NCI-H1105 (cell line): ENCODE measurements at places on chromosomes 6 and 20.

GRCh38 chr20:36421641-36422040 lies 115.5 kb downstream of the DLGAP4 start:
- no peak for DNase-seq

DNA sequence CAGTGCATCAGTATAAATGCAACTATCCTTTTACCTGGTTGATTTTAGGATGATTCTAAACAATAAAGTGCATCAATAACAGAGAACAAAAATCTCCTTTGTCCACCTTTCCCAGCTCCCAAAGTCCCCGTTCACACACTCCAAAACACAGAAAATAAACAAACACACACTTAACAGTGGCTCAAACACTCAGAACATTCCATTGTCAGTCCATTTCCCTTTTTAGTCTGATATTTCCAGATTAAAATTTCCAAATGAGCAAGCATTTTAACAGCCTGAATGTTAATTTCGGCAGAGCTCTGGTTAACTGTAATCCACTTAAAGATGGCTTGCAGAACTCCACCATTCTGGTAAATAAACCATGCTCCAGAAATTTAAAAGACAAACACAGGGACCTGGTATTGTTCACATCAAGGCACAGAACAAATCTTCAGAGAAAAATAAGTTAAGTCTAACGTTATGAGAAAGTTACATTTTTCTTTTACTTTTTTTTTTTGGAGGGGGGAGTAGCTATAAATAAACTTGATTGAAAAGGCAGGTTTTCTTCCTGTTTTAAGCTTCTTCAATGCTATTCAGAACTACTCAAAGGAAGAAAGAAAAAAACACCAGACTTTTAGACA lies 100.8 kb downstream of the DST start:
- DNase-seq: no peak

DNA sequence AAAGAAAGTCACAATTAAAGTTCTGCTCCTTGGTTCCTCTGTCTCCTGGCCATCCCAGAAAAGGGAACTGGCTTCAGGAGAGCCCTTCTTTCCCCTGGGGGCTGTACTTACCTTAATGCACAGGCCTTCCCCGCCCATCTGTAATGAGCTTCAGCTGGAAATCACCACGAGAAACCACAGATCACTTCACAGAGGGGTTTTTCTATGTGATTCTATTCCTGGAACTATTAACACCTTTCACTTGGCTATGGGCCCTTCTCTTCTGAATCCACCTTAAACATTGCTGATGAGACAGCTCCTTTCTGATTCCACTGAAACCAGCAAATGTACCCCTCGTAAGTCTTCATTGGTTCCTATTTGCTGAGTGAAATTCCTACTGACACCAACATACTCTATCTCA lies 80.7 kb downstream of the FOXF2 start:
- no peak for DNase-seq

DNA sequence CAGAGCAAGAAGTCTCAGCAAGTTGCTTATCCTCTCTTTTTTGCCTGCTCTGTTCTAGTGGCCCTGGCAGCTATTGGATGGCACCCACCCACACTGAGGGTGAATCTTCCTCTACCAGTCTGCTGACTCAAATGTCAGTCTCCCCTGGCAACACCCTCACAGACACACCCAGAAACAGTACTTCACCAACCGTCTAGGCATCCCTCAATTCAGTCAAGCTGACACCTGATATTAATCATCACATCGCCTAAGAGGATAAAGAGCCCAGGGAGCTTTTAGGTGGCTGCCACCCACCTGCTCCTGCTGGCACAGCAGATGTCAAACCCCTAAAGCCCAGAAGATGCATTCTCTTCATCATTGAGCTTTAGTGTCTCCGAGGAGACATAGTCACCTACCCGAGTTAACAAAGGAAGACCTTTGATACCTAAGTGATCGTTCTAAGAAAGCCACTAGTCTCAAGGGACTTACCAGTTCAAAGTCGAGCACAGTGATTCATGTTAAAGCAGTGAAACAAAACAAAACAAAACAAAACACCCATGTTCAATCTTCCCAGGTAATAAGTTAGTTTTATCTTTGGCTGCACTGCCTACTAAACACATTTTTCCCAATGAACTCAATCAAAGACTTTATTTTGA lies 97.7 kb upstream of the KCNQ5 start:
- peak; percentile 18 for DNase-seq

DNA sequence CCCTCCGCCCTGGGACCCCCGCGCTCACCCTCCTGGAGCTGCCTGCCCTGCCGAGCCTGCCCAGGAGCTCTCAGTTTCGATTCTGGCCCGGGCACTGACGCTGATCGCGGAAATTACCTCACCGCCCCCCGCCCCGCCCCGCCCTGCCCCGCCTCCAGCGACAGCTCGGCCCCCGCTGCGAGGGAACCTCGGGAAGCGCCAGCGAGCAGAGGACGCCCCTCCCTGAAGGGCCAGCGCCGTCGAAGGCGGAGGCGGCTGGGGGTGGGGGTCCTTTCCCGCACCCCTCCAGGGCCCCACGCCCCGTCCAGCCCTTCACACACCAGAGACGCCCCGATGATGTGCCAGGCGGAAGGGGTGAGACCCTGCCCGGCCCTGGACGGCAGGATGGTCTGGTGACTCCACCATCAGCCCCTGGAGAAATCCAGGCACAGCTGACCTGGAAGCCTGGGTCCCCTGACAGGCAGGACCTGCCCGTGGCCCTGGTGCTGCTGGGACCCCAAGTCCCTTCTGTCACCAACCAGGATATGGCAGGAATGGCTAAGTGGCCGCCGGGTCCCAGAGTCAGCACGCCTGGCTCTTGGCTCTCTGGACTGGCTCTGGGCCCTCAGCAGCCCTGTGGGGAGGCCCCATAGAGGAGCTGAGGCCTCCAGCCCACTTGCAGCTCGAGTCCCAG lies at the start of gene HELZ2:
HELZ2 (minus strand) TSS at position 84 of the 673 bp plus-strand sequence. CDS start 1,854 bp downstream, outside the sequence.
- peak; percentile 44 for DNase-seq

GRCh38 chr20:60057866-60058807 lies 99.9 kb downstream of the CDH26 start:
- DNase-seq: peak; percentile 59

DNA sequence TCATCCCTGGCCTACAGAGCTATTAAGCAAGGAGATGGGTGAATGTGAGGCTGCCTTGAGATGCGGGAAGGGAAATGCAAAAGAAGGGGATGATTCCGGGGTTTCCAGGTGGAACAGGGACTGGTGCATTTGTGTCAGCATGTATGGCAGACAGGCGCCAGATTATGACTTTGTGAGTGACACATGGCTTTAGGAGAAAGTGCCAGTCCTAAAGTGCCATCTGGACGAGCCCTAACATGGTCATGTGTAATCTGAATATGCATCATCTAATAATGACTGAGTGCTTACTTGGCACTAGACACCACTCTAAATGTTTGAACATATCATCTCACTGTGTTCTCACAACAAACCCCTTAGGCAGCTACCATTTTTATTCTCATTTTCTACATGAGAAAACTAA lies 195.0 kb upstream of the TSHZ2 start:
- no peak for DNase-seq

DNA sequence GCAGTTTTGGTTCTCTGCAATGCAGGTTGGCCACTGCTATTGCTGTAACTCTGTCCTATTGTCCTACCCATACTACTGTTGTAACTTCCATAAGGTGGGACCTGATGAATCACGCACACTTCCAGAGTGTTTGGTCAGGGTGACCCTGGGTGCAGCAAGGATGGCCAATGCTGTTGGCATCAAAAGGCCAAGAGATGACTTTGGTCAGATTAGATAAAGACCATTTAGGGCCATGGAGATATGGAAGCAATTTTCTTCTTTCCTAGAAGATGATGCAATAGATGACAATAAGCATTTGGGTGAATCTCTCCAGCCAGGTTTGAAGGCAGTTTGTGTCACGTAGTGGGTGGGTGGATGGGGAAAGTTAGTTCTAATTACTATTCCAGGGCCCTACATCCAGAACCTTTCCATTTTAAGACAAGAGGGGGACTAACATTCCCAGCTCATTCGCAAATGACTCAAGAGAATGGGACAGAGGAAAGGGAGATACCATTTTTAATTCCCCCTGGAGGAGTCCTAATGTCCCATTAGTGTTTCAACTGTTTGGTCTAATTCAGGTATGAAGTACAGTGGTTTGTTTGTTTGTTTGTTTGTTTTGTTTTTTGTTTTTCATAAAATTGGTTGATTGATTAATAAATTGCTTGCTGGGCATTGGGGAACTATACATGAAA lies 35.6 kb downstream of the KLHL31 start:
- no peak for DNase-seq

- DNase-seq: no peak
Observed at GRCh38 chr20:62503401-62504178, 27.8 kb upstream of the GATA5 start.

GRCh38 chr6:124022641-124023040 lies 219.0 kb downstream of the NKAIN2 start:
- DNase-seq: peak; percentile 40

DNA sequence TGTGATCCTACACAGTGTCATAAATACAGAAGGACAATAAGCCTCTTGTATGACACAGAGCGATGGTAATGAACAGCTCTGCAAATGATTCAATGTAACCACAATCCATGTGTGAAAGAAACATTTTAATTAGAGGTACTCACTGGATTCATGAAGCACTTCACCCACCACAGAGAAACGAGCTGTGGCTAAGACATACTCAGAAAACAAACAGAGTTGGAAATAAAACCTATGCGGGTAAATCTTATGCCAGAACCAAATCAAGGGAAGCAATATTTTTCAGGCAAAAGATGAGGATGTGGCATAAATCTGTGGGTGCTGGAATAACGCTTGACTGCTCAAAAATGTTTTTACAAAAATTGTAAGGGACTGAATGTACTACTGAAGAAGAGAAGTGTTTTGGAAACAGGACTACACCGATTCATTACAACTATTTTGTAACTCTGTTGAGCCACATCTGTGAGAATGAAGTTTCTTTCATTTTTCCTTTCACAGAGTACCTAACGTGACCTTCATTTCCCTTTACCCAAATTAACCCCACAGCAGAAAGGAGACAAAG lies 112.1 kb downstream of the WDR27 start:
- no peak for DNase-seq

DNA sequence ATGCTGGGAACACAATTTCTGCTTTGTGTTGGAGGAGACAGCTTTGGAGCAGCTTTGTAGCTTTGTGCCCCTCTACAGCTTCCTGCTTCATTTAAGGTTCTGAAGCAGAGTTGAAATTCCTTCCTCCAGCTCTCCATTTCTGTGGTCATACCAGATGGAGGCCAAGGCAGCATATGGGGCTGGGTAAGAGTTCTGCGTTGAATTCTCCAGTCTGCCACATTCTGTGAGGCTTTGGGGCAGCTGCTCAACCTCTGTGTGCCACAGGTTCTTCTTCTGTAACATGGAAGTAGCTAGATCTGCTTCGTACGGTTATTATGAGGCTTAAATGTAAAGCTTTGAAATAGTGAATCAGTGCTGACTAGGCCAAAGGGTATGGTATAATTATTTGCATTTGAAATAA lies 2.9 kb upstream of the TRIM26 start:
- DNase-seq: no peak

DNA sequence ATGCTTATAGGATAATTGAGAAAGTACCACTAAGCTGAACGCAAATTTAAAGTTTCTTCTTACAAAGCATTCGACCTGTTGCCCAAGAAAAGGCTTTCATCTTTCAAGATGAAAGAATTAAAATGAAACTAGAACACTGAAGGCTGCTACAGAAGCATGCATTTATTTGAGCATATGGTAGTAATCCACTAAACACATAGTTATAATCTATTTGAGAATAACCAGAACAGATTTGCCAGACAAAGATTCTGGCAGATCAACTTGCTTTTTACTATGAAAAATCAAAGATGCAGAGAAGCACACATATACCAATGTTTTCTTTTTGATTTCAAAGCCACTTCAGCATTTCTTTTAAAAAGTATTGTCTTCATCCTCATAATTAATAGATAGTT lies 412.2 kb downstream of the UTRN start:
- no peak for DNase-seq

- no peak for DNase-seq
Observed at GRCh38 chr20:25066386-25066785, 8.4 kb upstream of the ACSS1 start.
